NCI-H1092 treated with DMSO at 0.1 percent for 48 hours (cell line): ENCODE measurements at places on chromosomes 3 and 15.

DNA sequence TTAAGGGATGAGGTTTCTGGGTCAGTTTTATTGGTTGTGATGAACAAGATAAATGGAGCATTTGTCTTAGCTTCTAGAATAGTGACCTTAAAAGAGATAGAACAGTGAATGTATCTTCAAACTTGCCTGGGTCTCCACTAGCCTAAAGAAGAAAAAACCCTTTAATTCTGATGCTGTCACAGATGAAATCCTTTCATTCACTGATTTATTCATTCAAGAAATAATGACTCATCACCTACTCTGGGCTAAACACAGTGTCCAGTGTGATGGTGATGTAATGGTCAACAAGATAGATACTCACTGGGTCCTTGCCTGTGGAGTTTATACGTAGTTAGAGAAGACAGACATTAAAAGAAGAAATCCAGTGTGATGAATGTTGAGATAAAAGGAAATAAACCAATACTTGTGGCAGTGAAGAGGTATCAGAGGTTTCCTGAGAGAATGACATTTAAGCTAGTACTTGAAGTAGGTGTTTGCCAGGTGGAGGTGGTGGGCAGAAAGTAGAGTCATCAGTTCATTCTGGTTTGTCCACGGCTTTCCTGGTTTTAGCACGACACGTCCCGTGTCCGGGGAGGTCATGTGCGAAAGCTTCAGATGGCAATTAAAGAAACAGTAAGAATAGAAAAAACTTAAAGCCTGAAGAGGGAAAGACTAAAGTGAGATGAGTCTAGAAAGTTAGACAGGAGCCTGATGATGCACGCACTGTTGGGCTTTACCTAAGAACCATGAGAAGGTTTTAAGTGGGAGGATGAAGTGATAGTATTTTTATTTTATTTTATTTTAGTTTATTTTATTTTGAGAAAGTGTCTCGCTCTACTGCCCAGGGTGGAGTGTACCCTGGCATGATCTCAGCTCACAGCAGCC lies 18.5 kb downstream of the PAK2 start:
- DNase-seq = no peak

DNA sequence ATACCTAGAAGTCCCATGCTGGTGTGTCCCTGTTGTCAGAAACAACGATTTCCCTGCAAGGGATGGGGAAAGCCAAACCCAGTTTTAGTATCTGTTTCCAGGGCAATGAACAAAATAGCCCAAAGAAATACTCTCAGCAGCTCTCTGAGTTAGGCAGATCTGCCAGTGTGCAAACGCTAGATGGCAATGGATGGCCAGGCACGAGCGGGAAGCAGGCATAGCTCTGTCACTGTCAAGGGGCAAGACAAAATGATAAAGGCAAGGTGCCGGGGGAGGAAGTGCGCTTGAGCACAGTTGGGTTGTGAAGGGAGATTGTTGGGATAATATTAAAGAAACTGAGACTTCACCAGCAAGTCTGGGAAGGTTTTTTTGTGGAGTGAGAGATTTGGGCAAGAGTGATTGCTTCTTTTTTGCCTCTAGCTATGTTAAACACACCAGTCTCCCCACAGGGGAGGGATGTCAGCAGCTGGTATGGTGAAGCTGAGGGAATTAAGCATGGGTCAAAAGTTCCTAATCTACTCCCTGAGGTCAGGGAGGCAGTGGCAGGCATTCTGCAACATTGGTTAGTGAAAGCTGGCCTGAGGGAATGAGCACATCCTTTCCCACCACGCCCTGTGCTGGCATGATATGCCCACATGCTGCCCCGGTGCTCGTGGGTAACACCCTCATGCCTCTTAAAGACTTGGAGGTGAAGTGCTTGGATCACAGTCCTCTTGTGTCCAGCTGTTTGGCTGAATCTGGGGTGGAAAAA lies 117.5 kb downstream of the PDCD6IP start:
- no peak for DNase-seq

DNA sequence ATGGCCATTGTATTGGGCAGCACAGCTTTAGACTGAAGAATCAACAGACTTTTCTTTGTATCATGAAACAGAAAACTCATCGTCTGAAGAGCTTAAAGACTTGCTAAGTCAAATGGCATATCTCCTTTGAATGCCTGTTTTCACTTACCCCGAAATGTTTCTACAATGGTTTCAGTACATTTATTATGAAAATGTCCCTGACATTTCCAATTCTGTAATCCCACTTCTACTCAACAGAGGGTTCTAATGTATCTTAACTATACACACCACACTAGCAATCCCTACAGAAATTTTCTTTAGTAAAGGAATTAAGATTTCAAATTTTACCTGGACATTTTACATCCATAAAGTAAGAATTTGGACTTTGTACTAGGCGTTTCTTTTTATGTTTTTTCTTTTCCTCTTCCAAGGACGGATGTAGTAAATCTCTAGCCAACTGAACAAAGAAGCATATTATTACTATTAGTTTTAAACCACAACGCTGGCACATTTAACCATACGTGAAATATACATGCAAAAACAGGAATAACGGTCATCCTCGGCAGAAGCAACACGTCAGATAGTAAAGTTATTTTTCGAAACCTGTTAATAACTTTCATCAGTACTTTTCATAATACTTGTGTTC lies 1.1 kb downstream of the RPS27L start:
- DNase-seq = no peak

- DNase-seq = peak; percentile 1
Measured at GRCh38 chr3:25856902-25857518, 67.1 kb downstream of the OXSM start.

- DNase-seq = no peak
Measured at GRCh38 chr3:151213151-151213550, 10.1 kb upstream of the GPR171 start.

DNA sequence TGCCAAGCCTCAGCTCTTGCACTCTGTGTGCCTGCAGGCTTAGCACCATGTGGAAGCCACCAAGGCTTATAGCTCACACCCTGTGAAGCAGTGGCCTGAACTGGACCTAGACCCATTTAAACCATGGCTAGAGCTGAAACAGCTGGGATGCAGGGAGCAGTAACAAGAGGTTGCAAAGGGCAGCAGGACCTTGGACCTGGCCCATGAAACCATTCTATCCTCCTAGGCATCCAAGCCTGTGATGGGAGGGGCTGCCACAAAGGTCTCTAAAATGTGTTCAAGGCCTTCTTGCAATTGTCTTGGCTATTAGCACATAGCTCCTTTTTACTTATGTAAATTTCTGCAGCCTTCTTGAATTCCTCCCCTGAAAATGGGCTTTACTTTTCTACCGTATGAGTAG lies 57.9 kb upstream of the NPAP1 start:
- DNase-seq = no peak
